Peyer's patch (tissue), 4 donors: ENCODE measurements at places on chromosomes 2 and 18.

- DNase-seq: no peak
These were observed 64.6 kb downstream of the TRPM8 start for GRCh38 chr2:233981574-233982420.

DNA sequence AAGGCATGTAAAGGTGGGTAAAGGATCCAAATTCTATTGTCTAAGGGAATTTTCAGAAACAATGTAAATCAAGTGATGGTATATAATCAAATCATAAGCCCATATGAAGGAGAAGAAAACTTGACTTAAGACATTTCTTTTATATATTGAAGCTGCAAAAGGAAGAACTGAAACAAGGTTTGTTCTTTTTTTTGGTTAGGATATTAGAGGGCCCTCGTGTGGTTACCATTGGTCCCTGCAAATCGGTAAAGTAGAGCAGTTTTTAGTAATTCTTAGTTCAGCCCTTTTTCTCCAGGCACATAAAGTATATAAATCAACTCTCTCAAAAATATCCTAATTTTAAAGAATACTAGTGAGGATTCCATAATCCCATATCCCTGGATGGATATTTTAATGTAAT lies 105.6 kb upstream of the STK17B start:
- DNase-seq: peak; percentile 40

- DNase-seq: no peak
These were observed 97.3 kb downstream of the TACR1 start for GRCh38 chr2:75102011-75102410.

DNA sequence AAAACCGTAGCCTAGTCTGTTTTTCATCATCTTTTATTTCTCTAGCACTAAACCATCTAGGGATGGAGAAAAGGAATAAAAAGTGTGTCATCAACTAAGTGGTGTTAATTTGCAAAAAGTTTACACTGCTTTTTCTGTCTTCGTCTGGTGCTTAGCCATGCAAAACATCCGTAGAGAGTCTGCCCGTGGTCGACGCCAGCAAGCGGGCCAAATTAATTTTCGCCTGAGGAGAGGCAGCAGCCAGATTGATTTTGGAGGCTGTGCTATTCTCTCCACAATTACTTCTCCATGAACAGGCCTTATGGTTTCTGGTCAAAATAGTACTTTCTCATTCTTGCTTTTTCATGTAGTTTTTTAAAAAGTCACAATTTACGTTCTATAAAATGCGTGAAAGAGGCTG lies 46.3 kb downstream of the TNFRSF11A start:
- no peak for DNase-seq
